ENCODE measurements at places on chromosomes 2 and 18. TPM values are rescaled to one million over a fixed set of nuclear protein-coding genes. Genes with fewer than 3 reads are reported as not detected.

DNA sequence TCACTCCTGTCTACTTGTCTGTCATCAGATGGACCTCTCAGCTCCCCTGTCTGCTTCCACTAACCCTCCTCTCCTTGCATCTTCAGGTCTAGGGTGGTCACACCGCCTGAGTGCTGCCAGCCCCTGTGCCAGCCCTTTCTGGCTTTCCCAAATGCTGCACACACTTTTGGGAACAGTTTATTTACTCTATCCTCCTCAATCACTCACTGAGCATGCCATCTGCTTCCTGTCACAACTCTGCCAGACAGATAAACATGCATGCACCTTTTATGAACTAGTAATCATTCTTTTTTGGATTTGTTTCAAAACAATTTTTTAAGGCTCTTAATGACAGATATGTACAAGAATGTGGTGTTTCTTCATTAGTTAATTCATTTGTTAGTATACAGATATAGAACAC is 56.3 kb upstream of the CCDC195 start:
- DNase-seq: no peak

- DNase-seq: no peak
These were observed 72.1 kb downstream of the COL6A3 start for GRCh38 chr2:237341872-237342271.

GRCh38 chr18:36887114-36887513 is 58.2 kb downstream of the KIAA1328 start:
- no peak for DNase-seq

DNA sequence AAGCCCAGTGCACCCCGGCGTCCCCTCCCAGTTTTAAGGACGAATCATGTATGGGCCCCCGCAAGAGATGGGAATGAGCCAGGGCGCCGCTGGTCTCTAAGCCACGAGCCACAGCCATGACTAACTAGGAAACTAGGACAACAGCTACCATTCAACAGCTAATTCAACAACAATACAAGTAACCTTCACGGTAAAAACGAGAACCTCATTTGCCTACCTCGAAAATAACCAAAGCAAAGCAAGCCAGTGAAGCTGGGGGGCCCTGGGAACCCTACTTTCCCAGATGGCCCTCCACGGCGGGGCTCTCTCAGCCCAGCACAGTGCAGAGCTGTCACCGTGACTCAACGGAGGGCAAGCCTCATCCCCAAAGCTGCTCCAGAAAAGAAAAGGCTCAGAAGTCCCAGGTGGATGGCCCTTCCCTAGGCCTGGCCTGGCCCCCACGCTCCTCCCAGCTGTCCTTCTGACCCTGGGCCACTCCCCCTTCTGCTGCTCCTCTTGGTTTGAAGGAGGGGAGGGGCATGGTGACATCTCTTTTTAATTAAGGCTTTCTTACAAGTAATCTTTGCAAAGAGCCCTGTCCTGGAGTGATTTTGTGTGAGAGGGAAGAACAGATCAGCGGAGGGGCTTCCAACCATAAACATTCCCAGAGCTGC is 126.3 kb downstream of the HDAC4 start:
- DNase-seq: peak; percentile 31

EDAR gene
- total RNA-seq: not detected

APOB gene
- total RNA-seq: 0.95 TPM

- DNase-seq: no peak
These were observed 33.4 kb downstream of the TRABD2A start for GRCh38 chr2:84847326-84848050.

DNA sequence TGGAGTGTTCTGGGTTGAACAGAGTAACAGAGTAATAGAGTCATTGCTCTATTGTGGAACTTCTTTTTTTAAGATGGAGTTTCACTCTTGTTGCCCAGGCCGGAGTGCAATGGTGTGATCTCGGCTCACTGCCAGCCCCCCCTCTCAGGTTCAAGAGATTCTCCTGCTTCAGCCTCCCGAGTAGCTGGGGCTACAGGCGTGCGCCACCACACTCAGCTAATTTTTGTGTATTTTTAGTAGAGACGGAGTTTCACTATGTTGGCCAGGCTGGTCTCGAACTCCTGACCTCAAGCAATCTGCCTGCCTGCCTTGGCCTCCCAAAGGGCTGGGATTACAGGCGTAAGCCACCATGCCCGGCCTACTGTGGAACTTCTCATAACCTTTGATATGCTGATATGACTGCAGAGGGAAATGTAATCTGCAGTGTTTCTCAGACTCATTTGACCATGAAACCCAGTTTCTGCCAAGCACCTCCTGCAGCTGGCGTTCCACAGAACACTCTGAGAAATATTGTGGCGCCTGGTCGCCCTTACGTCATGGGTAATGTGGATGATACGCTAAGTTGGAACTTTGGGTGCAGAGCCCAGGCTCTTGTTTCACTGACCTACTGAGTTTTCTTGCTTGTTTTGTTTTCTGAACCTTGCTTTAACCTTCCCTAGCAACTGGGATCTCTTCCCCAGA is 213.8 kb downstream of the BCL2 start:
- DNase-seq: no peak
